DMS79 treated with DMSO at 0.1 percent for 48 hours (cell line): ENCODE measurements at places on chromosomes 13 and 19.

DNA sequence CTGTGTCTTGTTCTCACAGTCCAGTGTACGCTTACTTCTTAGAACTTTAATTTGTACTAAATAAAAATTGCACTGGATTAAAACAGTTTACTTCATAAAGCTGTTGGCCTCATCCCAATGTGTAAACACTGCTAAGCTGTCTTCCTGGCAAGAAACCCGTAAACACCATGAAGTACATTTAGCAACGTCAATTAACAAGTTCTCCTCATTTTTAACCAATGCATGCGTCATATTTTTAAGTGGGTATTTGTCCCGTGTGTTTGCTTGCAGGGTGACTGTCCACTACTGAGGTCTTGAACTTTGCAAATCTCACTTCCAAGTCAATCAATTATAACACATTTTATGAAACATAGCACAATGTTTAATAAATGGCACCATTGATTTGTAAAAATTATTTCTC lies 28.2 kb downstream of the LAIR2 start:
- DNase-seq: no peak

DNA sequence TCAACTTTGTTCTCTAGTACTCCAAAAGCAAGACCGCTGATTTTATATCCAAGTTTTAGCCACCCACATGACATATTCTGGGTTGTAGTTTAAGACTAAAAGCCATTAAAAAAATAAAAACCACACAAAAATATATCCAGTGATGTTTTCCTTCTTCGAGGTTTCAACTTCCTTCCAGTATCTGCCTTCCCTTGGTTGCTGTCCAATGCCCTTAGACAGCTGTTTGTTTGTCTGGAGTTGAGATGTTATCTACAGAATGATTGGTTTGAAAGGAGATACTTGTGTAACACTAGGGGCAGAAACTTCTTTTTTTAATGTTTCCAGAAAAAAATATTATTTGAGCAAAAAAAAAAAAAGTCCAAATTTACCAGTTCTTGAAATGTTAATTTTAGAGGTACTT lies 591.5 kb upstream of the PCDH9 start:
- no peak for DNase-seq

- no peak for DNase-seq
These were observed 3.6 kb downstream of the CD37 start for GRCh38 chr19:49338691-49339300.

- peak; percentile 1 for DNase-seq
These were observed 467 bp upstream of the CLN5 start for GRCh38 chr13:76991432-76991795.

DNA sequence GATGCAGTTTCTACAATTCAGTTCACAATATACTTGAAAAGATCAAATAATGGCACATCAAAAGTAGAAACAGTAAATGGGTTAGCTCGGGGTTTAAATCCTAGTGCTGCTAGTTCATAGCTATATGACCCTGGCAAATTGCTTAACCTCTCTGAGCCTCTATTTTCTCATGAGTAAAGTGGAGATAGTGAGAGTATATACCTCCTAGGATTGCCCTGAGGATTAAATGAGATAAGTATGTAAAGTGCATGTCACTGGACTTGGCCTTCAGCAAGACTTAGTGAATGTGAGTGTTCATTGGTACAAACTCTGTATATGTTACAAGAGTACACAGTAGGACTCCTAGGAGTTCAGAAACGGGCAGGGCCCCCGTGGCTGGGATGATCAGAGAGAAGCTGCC lies 248.3 kb downstream of the DLEU7 start:
- no peak for DNase-seq

DNA sequence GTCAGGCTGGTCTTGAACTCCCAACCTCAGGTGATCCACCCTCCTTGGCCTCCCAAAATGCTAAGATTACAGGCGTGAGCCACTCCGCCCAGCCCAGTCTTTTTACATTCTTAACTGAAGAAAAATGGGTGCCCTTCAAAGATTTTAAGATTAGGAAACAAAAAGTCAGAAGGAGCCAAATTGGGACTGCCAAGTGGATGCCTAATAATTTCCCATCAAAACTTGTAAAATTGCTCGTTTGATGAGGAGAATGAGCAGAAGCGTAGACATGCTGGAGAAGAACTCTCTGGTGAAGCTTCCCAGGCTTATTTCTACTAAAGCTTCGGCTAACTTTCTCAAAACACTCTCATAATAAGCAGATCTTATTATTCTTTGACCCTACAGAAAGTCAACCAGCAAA lies 31.3 kb downstream of the NUMBL start:
- DNase-seq: no peak
